ENCODE measurements at places on chromosomes 11 and 22.

GRCh38 chr11:124627546-124627945 lies 4.9 kb downstream of the TBRG1 start:
- no peak for DNase-seq

DNA sequence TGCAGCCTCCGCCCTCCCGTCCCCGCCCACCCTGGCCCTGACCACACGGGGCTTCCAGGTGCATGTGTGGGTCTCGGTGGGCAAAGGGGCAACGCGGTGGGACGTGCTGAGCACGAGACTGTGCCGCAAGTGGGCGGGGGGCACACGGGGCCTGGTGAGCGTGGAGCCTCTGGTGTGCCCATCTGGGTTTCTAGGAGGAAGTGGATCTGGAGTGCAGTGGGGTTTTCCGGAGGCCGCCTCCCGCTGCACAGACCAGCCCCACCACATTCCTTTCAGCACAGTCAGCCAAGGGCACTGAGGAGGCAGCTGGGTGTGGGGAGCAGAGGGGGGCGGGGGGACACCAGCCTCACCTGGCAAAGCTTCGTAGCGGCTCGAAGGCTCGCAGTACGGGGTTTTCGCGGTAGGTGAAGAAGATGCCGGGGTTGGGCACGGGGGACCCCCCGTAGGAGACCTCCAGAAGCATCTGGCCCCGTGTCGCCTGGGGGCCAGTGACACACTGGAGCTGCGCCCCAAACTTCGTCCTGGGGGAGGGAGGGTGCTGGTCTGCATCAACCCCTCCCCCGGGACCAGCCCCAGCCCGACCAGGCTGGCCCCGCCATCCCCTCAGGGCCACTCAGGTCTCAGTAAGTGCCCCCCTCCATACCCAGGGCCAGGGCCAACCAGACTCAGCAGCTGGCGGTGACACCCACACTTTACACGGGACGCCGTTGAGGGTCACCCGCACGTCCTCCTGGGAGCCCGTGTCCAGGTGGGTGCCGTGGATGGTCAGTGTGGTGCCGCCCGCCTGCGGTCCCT lies 12.4 kb upstream of the MAPK11 start:
- no peak for DNase-seq

- DNase-seq = no peak
These were observed 100.9 kb upstream of the BID start for GRCh38 chr22:17875156-17875555.

DNA sequence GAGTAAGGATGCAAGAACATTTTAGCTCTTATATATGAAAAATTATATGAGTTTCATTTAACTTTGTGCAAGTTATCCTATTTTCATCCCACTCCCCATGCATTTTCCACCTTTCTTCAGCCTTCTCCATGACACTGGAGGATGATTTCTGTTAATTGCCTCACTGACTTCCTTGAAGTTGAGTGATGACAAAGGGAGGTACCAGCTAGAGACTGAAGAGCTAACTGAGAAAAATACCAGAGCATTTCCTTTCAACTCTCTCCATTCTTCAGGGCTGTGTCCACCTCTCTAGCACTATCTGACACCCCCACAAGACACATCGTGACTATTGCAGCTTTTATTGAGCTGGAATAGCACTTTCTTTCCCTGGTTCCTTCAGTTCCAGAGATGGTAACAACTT lies 711.6 kb upstream of the LRRC4C start:
- DNase-seq = no peak

- DNase-seq = no peak
These were observed 13.2 kb upstream of the OR4C12 start for GRCh38 chr11:49995565-49995964.

- no peak for DNase-seq
These were observed 134.7 kb downstream of the PAX6 start for GRCh38 chr11:31676280-31676982.
